ENCODE measurements at places on chromosomes 4 and X.

DNA sequence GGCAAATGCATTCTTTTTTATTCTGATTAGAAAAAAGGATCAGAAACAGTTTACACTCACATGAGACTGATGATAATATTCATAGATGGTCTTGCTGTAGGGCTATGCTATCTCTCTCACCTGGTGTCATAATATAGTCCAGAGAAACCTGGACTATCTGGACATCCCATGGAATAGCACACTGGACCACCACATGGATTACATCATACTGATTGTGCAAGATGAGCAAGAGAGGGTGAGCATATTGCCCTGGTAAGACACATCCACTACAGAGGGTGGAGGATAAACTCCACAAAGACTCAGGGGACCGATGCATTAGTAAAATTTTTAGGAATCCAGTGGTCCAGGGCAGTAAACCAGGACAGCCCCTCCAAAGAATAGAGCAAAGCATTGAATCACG is 8.2 kb downstream of the SYN1 start:
- no peak for DNase-seq

DNA sequence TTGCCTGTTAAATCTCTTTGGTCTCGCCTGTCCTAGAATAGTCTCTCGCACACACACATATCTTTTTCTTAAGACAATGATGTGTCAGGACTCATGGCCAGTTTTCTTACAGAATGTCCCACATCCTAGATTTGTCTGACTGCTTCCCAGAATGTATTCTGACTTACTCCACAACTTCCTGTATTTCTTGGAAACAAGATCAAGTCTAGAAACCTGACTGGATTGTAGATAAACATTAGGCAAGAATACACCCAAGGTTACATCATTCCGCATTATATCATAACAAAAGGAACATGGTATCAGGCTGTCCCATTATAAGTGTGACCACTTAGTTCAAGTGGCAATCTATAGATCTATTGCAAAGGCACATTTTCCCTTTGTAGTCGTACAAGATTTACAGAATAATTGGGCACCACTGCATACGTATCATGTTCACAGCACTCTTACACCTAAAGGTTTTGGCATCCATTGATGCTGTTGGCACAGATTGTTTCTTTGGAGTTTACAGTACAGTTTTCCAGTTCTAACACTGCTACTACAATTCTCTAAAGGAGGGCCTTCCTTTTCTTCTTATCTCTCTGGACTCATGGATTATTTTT is 56.4 kb downstream of the FBXW7 start:
- DNase-seq, result no peak

DNA sequence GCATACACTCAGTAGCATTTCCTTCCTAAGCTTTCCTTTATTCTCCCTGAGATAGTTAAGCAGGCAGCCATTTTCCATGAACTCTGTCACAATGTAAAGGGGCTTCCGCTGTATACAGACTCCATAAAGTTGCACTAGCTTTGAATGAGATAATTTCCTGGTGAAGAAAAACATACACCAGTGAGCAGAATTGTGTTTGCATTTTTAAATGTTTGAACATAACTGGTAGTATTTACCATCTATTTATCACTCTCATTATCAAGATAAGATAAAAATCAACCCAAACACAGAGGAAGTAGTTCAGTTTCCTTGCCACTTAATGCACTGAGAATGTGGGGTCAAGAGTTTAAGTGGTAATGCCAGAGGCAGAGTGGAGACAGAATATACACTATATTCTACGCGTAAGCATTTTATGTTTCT is 54.1 kb downstream of the TXK start:
- DNase-seq, result no peak

DNA sequence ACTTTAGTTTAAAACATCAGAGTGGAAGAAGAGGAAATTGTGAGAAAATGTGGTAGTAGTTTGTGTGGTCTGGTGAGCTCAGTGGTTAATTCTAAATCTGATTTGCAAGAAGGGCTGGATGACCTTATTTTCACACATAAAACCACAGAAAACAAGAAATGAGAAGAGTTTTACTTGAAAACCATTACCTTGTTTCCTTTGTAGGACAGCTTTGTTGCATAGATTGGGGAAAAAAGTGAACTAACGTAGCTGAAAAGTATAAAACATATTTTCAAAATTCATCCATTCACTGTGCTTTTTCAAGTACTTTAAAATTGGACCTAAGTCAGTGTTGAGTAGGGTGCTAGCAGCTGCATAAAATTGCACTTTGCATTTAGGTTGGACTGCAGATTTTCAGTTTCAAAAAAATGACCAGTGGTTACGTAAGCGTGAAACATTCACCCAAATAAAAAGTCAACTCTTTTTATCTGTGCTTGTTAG is 211.3 kb downstream of the ARHGAP10 start:
- peak; percentile 57 for DNase-seq

DNA sequence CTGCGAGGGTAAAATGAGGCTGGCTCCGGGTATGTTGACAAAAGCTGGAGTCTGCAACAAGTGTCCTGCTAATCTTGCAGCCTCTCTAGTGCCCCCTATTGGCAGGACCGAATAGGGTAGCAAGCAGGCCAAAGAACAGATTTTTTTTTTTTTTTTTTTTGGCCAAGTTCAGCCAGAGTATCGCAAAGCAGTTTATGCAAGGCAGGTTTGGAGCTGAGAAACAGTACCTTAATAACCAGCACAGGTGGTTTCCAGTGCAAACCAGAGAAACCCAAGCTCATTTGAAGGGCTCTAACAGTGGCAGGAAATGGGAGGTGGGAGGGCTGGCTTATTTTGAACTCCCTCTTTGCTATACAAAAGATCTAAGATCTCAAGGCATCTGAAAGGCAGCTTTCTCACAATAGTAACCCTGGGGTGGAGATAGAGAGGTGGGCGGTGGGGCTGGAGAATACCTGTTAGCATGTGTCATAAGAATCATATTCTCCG is 38.2 kb upstream of the OCIAD2 start:
- DNase-seq, result no peak

DNA sequence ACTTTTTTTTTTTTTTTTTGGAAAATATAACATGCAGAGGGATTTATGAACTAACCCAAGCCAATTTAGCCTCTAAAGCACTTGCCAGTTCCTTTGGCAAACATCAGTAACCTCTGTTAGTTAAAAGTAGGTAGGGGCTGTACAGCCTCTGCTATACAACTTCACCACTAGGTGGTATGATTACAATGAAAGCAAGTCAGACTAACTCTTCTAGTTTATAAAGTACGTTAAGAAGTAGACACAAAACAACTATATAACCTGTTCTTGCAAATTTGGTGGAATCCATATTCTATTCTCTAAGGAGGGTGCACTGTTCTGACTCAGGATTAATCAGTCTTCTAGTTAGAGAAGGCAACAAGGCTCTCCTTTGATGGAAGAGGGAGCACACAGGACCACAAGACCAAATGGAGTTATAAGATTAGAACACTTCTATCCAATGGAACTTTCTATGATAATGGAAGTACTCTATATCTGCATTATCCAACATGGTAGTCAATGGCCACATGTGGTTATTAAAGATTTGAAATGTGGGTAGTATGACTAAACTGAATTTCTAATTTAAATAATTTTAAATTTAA is 12.8 kb downstream of the AIMP1 start:
- DNase-seq, result no peak

DNA sequence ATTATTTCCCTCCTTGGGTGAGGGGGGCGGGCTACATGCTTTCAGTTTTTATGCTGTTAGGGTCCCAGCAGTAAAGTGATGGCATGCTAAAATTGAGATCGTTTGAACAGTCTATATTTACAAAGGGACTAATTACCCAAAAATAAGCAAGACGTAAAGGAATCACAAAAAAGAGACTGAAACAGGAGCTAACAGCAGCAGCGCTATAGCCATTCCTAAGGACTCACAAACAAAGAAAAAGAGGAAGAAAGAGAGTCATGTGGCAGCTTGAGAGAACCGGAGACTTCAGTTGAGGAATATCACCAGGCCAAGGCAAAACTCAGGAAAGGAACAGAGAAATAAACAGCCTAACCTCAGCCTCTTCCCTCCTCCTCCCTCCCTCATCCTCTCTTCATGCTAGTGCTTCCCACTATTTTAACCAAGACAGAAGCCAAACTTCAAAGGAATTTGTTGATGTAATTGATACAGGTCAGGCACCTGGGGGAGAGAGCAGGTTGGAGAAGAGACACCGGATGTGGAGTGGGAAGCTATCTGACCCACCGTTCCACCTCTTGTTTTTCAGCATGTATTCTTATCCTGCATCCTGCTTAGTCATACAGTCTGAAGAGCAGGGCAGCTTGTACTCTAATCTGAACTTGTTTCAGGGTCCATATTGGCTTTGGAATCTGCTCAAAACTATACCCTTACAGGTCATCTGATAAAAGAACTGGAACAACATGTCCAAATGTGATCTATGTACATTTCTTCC is 383.7 kb downstream of the NAF1 start:
- no peak for DNase-seq

DNA sequence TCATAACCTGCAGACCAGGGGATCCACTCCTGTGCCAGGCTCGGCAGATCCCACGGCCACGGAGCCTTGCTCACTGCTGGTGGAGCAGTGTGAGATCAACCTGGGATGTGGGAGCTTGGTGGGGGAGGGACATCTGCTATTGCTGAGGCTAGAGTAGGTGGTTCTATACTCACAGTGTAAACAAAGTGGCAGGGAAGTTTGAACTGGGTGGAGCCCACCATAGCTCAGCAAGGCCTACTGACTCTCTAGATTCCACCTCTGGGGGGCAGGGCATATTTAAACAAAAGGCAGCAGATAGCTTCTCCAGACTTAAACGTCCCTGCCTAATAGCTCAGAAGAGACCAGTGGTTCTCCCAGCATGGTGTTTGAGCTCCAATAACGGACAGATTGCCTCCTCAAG is 54.7 kb upstream of the EPHA5 start:
- DNase-seq, result no peak
